ENCODE measurements at places on chromosomes 7 and 10. TPM values are rescaled to one million over a fixed set of nuclear protein-coding genes. Genes with fewer than 3 reads are reported as not detected.

Gene LRRC17
- 97.2 TPM for polyA plus RNA-seq

Gene PDGFA
- 58.4 TPM for polyA plus RNA-seq

- no peak for DNase-seq
These were observed 33.1 kb downstream of the HABP2 start for GRCh38 chr10:113585949-113586348.

- DNase-seq = no peak
These were observed 120.2 kb upstream of the AMPH start for GRCh38 chr7:38751416-38751815.

DNA sequence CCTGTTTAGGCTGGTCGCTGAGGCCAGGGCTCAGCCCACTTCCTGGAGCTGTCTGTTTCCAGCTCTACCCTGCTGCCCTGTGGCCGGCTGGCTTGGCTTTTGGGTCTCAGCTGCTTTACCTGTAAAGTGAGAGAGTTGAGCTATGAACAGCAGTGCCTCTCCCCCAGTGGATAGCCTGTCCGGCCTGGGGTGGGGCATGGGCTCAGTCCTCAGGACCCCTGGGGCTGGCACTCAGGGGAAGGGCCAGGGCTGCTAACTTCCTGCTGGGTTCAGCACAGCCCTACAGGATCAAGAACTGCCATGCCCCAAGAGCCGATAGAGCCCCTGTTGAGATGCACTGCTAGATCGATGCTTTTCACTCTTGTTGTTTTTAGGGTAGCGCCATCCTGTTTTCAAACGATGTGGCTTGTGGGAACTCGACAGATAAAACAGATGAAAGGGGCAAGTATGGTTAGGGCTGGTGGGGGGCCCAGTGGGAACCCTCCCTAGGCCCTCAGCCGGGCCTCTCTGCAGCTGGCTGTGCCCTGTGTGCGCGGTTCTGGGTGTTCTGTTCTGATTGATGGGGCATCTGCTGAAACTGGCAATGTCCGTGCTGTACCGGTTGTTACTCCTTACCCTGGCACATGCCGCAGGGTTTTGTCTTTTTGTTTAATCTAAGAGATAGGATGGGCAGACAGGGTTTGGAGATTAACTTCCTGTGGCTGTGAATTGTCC is 10.0 kb upstream of the SFRP5 start:
- no peak for DNase-seq

DNA sequence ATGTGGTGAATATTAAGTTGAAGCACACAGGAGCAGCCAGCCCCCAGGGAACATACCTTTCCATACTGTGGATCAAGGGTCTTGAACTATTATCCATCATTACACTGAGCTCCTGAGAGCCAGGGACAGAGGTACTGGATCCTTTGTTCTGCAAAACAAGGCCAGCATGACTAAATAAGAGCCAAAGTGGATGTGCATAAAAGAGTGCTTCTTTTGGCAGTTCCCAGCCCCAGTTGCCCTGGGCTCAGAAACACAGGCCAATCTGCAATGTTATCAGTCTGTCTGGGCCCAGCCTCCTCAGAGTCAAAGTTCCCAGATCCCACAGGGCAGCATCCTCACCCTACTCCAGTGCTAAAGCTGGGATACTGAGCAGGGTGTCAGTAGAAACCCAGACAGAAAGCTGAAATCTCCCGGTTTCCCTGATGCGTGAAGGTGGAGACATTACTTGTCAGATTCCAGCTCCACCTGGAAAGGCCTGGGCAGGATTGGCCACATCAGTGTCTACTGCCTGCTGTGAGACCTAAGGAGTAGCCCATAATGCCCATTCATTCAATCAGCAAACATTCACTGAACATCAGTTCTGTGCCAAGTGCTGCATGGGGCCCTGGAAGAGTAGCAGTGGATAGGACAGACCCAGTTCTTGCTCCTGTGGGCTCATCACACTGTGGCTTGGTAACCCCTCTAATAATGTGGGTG is 342.7 kb downstream of the CXCL12 start:
- no peak for DNase-seq

Measured in right renal pelvis (tissue), 4 donors.